ENCODE measurements at places on chromosomes 5 and 9.
A peak's percentile ranks its signal among the peaks of the same experiment; 100 is the strongest.

- no peak for DNase-seq
Measured at GRCh38 chr5:29995154-29995553, 1198.3 kb upstream of the CDH6 start.

- DNase-seq = no peak
Measured at GRCh38 chr9:78001946-78002731, 29.5 kb downstream of the GNAQ start.

DNA sequence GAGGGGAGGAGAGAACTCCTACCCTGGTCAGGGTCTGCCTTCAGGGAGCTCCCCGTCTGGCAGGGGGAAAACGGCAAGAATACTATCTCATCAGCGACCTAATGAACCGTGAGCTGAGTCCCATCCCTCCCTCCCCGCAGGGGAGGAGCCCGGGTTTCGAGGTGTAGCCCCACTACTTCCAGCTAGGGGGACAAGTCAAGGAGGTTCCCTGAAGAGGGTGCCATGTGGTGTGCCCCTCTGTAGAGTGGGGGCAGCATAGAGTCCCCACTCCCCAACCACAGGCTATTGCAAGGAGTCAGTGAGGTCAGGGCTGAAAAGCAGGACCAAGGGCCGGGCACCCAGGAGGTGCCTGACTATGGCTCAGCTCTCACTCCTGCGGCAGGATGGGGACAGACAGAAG is 50.9 kb upstream of the RXRA start:
- peak; percentile 17 for DNase-seq

DNA sequence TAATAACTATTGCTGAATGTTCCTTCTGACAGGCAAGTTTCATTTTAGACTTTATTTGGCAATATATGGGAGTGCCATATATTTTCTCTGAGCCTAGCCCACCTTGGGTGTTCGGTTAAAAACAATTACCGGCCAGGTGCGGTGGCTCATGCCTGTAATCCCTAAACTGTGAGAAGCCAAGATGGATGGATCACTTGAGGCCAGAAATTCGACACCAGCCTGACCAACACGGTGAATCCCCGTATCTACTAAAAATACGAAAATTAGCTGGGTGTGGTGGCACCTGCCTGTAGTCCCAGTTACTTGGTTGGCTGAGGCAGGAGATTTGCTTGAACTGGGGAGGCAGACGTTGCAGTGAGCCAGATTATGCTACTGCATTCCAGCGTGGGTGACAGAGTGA is 47.9 kb downstream of the TNFSF15 start:
- DNase-seq = no peak

- no peak for DNase-seq
Measured at GRCh38 chr5:80283360-80283759, 27.5 kb upstream of the SERINC5 start.

GRCh38 chr9:92635760-92636159 is 34.2 kb downstream of the IPPK start:
- no peak for DNase-seq

- peak; percentile 82 for DNase-seq
Measured at GRCh38 chr9:135343837-135344522, 135.6 kb upstream of the PPP1R26 start.

DNA sequence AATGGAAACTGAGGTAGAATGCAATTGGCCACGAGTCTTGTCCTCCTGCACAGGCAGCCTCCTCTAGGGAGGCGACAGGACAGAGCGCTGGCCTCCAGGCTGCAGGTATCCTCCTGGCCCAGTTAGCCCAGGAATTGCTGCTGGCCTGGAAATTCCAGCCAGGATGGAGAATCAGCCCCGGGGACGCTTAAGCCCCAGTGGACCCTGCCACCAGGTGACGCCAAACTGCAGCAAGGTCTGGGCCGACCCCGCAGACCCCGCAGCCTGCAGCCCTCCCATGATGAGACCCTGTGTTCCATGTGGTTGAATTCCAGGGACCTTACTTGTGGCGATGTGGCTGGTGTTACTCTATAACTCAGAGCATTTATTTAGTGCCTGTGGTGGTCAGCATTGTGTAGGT is 7.3 kb downstream of the CACFD1 start:
- DNase-seq = no peak

- DNase-seq = no peak
Measured at GRCh38 chr5:65707663-65708062, 14.2 kb downstream of the SGTB start.

- DNase-seq = no peak
Measured at GRCh38 chr5:179231309-179231708, 114.0 kb downstream of the ADAMTS2 start.

GRCh38 chr9:128051932-128052709 is 15.0 kb downstream of the NAIF1 start:
- no peak for DNase-seq
